ENCODE measurements at places on chromosomes 12 and 14.

DNA sequence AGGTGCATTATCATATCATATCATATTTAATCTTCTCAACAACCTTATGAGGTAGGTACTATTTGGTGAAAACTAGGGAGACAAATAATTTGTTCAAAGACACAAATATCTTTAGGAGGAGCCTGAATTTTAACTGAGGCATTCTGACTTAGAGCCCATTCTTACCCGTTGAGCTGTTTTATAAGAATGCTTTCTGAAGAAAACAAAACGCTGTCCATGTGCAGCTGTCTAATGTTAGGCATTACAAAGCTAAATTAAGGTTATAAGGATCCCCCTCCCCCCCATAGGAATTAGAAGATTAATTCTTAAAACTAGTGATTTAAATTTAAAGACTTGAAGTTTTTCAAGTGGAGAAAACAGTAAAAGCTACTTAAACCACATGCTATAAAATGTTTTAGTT is 6.4 kb downstream of the KTN1 start:
- no peak for DNase-seq

- no peak for DNase-seq
Measured at GRCh38 chr14:102883089-102883541, 39.3 kb upstream of the AMN start.

DNA sequence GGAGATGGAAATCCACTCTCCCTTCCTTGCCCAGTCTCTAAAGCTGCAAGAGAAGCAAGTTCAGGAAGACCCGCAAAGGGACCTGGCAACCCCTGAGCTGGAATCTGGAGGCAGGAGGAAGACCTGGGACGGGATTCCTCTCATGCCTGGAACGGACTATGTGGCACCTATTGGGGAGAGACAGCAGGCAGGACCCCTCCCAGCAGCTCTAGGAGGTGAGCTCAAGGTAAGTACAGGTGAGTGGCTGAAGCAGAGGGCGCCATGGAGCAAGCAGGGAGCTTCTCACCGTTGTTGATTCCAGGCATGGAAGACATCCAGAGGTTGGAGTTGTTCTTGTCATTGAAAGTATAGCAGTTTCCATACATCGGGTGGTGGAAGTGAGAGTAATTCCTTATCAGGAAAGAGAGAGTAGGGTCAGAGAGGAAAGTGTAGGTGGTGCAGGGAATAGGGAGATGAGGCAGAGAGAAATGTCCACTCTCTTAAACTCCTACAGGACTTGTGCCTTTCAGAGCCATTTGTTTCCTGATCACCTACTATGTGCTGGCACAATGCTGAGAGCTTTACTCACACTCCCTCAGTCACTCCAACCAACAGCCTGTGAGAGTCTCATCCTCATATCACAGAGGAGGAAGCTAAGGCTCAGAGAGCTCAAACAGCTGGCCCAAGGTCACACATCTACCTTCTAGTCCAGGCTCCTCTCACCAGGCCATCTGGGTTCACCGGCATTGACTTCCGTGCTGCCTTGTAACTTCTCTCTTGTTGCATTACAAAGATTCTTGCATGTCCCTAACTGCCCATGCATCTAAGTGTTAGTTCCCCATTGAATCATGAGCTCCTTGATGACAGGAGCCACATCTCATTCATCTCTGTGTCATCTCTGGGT is 13.9 kb upstream of the TNFRSF1A start:
- no peak for DNase-seq

GRCh38 chr12:40336573-40337199 is 111.9 kb downstream of the LRRK2 start:
- DNase-seq, result no peak

GRCh38 chr12:109538191-109538863 is 35.0 kb downstream of the MMAB start:
- no peak for DNase-seq

GRCh38 chr12:89225808-89226411 is 126.4 kb downstream of the DUSP6 start:
- DNase-seq, result no peak

DNA sequence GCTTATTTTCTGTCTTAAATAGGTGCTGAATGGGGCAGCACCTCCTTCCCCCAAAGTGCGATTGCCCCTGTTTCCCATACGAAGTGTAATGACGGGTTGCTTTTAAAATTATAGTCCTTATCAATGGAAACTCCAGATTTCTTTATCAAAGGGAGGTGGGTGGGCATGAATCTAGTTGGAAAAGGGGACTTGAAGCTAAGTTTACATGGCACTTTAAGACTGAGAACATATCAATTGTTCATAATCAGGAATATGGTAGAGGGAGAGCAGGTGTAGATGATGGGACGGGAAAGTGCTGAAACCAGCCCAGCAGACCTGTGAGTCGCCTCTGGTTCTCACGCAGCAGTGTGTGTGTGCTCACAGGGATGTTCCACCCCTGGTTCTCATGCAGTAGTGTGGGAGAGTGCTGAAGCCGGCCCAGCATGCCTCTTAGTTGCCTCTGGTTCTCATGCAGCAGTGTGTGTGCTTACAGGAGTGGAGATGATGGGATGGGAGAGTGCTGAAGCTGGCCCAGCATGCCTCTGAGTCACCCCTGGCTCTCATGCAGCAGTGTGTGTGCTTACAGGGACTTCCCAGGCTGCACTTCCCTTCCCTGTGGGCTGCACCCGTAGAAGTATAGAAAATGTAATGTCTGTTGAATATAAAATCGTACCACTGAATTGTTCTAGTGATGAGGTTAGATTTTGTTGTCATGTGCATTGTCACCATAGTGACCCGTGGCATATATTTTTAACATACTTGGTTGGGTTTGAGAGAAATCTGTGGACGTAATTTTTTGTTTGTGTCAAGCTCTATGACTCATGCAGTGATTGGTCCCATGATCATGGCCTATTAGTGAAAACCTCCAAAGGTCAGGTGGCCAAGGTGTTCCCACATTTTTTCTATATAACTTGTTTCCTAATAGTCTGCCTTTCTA is 51.6 kb downstream of the GPATCH2L start:
- DNase-seq, result no peak

- no peak for DNase-seq
Measured at GRCh38 chr12:111276146-111276545, 92.7 kb downstream of the PHETA1 start.

DNA sequence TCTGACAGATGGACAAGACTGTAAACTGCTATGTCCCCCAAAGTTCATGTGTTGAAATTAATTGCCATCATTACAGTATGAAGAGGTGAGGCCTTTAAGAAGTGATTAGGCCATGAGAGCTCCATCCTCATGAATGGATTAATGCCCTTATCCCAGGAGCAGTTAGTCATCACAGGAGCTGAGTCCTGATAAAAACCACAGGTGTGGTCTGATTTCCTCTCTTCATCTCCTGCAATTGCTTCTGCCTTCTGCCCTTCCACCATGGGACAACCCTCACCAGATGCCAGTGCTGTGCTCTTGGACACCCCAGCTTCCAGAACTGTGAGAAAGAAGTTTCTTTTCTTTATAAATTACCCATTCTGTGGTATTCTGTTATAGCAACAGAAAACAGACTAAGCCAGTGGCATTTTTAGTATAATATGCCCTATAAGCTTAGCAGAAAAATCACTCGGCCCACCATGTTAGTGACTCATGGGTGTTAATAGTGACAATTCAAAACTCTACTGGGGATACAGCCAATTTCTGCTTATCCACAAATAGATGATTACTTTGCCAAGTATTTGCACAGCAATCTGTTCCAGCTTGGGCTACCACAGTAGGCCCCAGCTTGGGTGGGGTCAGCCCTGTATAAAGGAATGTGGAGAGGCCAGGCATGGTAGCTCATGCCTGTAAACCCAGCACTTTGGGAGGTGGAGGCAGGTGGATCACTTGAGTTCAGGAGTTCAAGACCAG is 129.0 kb upstream of the BCL2L14 start:
- DNase-seq, result no peak

- no peak for DNase-seq
Measured at GRCh38 chr14:20529806-20530205, 24.5 kb downstream of the RNASE10 start.

DNA sequence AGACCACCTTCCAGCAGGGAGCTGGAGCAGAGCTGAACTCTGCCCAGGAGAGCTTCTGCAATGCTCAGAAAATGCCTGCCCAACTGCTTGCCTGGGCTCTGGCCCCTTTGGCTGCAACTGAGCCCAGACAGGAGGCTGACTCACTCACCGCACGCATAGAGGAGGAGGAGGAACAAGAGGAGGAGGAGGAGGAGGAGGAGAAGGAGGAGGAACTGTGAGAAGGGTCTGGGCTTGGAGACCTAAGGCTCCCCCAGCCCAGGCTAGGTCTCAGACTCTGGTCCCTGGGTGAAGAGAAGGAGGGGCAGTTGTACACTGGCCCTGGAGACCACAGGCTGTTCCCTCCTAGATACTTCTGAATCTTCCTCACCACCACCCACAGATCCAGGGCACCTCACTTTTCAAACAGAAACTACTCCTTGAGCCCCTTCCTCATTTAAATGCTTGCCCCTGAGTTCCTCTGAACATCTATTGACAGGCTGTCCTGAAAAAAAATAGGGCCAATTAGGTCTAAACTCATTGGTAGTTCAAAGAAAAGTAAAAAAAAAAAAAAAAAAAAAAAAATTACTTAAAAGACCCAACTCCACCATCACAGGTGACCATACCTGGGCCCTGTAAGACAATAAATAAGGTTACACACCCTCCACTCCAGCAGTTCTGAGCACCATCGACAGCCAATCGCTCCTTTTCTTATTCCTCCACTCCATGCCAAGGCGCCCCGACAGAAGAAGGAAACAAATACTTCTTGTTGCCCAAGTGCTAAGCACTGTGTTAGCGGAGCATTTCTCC is 674 bp downstream of the VDR start:
- no peak for DNase-seq

DNA sequence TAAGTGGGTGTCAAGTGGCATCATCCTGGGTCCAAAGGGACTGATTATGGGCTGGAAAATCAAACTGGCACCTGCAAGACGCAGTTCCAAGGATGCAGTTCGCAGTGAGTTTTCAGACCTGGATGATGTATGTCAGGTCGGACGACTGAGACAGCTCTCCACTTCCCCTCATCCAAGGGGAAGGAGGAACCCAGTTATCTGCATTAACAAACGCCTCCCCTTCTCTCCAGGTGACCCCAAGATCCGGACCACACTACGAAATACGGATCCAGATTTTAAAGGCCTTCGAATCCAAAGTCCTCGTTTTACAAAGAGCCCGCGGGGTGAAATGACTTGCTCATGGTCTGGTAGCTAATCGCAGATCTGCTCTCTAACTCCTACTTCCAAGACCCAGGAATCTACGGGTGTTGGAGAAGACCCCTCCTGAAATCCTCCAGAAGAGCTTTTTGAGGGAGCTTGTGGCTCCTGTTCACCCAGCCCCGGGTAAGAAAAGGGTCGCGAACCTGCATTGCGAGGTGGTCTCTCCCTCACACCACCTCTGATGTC is 460 bp upstream of the SYNE2 start:
- no peak for DNase-seq

- DNase-seq, result no peak
Measured at GRCh38 chr14:57122129-57122528, 146.6 kb downstream of the EXOC5 start.

DNA sequence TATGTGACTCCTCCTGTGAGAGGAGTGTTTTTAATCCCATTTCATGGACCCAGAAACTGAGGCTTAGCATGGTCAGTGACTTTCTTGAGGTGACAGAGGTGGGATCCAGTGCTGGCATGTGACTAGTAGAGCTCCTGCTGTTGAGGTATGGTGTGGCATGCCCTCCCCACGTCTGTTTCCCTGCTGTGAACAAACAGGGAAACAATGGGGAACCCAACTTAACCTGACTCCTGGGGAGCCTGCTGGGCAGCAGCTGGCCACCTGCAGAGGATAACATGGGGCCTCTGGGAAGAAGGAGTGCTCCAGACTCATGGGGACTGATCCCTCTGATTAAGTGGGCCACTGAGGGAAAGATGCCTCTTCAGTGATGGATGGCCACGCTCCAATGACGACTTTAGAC is 114.0 kb downstream of the BEGAIN start:
- DNase-seq, result no peak

DNA sequence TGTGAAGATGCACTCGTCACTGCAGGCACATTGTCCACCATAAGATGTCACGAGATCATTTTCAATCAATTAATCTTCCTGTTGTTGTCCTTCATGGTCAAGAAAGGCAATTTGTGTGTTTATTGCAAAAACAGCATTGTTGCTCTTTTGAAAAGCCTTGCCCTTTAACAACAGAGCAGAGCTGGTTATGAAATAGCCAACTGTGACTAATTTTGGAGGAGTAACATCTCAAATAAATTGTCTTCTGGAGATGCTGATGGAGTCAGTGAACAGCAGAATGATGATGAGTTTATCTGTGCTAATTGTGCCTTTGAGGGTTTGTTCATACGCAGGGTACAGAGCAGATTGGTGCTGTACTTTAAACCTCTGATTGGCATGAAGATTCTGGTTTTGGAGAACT is 88.3 kb upstream of the E2F7 start:
- DNase-seq, result no peak

- DNase-seq, result no peak
Measured at GRCh38 chr12:127025545-127025944, 1241.4 kb upstream of the TMEM132C start.

- no peak for DNase-seq
Measured at GRCh38 chr12:89859508-89860220, 151.0 kb upstream of the ATP2B1 start.

DNA sequence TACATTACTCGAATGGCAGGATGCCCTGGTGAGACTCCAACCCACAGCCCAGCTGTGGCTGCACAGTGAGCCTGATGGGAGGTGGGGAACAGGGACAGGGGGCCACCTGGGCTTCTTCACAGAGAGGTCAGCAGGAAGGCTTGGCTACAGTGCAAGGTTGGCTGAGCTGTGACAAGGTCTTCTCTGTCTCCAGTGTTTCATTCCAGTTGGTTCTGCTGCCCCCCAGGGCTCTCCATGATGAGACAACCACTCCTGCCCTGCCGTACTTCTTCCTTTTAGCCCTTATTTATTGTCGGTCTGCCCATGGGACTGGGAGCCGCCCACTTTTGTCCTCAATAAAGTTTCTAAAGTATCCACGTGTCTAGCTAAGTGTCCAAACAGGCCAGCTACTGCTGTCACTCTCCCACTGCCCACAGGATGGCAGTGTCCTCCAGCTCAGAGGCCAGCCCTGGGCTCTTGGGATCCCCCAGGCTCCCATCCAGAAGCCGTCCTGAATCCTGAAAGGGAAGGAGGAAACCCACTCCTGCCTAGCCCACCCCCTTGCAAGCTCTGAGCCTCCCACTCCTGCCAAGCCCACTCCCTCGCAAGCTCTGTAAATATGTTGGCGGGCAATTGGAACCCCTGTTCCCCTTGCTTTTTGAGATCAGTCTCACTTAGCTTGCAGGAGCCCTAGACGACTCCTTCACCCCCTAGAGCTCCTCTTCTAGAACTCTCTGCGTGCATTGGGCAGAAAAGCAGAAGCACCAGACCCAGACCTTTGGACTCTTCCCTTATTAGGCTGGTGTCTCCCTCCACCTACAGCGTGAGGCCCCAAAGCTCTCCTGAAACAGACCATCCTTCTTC is 5.4 kb downstream of the C1QL4 start:
- peak; percentile 89 for DNase-seq
